ENCODE measurements at places on chromosomes 4 and X.

DNA sequence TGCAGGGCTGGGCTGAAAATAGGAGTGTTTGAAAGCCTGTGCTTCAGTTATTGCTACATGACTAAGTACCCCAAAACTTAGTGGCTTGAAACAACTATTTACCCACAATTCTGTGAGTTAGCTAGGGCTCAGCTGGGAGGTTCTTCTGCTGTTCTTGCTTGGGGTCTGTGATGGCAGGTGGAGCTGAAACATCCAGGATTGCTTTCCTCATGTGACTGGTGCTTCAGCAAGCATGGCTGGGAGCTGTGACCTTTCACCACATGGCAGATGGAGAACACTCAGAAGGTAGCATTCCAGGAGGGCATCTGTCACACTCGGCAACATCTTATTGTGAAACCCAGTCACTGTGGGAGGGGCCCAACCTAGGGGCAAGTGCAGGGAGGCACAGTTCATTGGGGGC, 57.0 kb upstream of the TBC1D14 start:
- DNase-seq, result no peak

GRCh38 chrX:153441981-153442380, 3.9 kb downstream of the TREX2 start:
- DNase-seq, result no peak

DNA sequence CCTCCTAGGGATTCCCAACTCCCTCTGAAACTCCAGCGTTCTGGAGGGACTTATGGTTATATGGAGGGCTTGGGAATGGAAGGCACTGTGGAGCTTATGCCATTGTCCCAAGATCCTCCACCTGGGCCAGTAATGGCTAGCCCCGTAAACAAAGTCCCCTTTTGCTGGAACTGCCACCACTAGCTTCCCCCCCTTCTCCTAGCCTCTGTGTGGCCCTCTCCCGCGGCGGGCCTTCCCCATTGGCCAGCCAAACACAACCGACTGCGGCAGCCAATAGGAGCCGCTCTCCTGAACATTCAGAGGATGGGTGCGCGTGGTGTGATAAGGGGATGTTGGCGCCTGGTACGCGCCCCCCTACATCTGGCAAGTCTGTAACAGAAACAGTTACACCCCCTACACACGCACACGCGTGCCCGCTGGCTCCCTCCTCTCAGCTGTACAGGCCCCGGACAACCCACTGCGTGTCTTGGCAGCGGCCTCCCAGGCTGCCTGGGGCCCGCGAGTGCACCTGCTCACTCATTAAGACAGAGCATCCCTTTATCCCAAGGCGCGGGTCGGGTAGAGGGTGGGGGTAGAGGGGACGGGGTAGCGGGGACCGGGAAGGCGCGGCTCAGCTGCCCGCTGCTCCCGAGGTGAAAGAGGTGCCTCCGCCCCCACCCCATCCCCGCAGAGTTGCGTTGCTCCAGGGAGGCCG, 863 bp upstream of the RAB33A start:
- no peak for DNase-seq

- no peak for DNase-seq
Observed at GRCh38 chr4:107935246-107935645, 3.9 kb downstream of the CYP2U1 start.

DNA sequence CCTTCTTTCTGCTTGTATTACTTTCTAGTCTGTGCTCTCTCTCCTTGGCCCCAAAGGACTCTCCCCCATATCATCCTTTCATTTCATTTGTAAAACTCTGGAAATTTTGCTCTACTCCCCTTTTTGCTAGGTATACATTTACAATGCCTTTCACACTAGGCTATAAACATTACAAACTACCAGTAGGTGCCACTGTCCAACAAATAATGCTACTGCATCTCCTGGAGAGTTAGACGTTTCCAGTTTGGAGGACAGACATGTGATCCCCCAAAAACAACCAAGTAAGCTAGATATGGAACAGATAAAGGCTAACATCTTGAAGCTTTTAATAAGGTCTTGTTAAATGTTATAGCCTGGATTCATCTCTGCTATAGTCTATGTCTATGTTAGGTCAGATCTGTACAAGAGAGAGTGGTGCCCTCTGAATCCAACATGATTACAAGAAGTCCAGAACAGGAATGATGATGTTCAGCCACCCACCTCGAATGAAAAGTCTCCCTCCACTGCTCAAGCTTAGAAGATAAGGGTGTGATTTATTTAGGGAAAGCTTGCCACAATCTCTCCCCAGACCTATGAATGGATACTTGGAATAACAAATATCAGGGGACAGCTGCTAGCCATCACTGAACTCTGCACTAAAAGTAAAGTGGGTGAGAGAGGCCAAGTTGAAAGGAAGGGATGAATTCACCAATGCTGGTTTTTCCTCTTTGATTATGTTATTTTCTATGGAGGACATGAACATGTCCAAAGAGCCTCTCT, 14.3 kb downstream of the CBR4 start:
- DNase-seq, result no peak

All from breast epithelium (tissue), 4 donors.